NCI-H2227 treated with DMSO at 0.1 percent for 48 hours (cell line): ENCODE measurements at places on chromosomes 11 and 22.

DNA sequence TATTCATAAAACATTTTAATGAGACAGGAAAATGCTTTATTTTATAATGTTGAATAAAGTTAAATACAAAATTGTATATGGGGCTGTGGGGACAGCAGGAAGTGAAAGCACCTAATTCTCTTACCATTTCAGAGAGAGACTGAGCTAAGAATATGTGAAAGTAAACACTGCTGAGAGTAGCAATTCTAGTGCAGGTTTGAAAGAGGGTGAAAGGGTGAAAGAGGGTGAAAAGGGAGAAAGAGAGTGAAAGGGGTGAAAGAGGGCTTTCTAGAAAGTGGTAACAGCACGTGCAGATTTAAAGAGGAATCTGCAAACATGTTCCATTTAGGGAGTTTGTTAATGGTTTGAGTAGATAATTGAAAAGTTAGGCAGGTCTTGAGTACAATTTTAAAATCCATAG lies 652.0 kb upstream of the CCDC90B start:
- no peak for DNase-seq

DNA sequence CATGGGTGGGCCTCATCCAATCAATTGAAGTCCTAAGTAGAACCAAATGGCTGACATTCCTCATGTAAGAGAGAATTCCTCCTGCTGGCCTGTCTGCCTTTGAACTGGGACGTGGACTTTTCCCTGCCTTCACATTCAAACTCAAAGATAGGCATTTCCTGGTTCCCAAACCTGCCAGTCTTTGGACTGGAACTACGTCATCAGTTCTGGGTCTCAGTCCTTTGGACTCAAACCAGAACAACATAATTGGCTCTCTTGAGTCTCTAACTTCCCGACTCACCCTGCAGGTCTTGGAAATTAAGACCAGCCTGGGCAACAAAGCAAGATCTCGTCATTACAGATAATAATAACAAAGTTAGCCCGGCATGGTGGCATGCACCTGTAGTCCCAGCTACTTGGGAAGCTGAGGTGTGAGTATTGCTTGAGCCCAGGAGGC lies 38.7 kb upstream of the NARS2 start:
- DNase-seq = no peak

- DNase-seq = no peak
Measured at GRCh38 chr11:111360150-111361043, 18.7 kb downstream of the POU2AF1 start.

DNA sequence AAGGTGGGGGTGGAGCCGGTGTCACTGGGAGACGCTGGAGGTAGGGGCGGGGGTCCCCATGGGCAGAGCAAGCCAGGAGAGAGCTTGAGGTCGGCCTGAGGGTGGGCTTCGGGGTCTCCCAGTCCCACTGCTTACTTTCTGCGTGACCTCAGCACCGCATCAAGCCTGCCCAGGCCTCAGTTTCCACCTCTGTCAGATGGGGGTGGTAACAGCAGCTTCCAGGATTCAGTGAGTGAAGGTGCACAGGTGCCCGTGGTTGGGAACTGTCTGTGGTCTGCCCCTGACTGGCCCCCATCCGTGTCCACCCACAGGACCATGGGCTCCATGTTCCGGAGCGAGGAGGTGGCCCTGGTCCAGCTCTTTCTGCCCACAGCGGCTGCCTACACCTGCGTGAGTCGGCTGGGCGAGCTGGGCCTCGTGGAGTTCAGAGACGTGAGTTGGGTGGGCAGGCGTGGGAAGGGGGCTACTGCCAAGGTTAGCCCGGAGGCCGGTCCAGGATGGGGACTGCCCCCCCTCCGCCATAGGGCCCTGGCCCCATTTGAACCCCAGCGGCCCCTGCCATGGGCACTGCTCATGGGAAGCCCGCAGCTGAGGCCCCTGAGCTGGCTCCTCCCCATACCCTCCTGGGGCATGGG lies 2.2 kb downstream of the TCIRG1 start:
- no peak for DNase-seq

DNA sequence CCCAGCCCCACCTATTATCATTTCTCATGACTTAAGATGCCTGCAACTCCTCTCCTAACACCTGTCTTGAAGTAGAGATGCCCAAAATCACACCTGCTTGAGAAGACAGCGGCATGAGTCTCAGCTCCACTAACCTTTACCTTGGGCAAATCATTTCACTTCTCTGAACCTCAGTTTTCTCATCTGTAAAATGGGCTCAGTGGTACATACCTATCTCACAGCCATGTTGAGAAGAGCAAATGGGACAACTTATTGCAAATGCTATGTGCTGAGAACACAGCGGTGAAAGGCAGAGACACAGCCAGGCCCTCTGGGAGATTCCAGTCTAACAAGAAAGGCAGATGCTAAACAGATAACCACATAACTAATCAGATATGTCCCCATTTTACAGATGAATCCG lies 7.8 kb downstream of the TST start:
- DNase-seq = no peak

- DNase-seq = no peak
Measured at GRCh38 chr11:128593281-128593680, 5.9 kb upstream of the ETS1 start.

- DNase-seq = no peak
Measured at GRCh38 chr11:1307998-1308742, 1.3 kb downstream of the TOLLIP start.

DNA sequence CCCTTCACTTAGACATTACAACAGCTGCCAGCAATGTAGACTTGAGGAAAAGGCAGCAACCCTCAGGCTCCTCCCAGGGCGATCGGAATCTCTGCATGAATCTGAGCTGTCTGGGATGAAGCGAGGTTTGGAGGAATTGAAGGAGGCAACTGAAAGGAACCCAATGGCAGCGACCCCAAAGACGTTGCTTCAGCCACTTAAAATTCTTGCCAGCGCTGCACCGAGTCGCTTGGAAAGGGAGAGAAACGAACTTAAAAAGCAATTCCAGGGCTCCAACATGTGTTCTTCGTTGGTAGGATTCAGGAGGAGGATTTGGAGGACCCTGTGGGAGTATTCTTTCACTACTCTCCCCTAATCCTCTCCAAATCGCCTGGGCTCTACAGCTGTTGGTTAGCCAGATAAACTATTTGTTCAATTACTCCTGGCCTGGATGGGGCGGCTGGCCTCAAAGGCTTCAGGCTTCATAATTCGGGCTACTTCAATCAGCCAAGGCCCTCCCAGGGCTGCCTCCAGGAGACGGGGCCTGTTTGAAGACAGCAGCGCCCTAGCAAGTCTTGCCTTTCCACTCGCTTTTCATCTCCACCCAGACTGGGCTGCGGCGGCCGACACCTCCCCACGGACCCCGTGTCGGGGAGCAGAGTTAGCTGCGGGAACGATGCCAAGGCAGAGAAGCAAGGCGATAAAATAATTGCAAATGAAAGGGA lies 72.4 kb upstream of the TMEM45B start:
- no peak for DNase-seq

- DNase-seq = no peak
Measured at GRCh38 chr11:45726493-45727054, 61.2 kb upstream of the CHST1 start.

DNA sequence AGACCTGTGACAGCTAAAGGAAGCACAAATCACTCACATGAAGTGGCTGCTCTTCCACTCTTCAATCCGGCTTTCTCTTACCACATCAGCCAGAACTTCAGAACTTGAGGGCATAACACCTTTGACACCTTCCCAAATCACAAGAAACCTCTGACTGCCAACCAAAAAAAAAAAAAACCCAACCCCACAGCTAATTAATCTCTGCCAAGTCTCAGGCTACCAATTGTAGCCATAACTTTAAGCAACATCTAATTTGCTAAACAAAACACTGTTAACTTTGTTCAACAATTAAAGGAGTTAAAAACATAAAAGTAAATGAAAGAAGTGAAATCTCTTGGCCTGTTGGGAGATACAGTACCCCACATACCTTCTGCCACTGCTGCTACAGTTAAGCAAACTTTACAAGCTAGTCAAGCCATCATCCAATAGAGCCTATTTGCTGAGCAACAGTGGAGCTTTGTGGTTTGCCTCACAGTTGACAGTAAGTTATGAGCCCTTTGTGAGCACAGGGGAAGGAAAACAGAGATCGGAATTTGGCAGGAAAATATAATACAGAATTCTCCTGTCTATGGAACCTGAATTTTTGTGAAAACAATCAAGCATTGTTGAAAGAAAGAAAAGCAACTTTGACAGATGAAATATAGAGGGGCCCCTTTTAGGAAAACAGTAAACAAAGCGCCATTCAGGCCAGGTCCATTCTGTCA lies at the start of gene SOX6:
SOX6 (minus strand) TSS at position 490 of the 704 bp plus-strand sequence. CDS start 15,298 bp downstream, outside the sequence.
- DNase-seq = no peak

- no peak for DNase-seq
Measured at GRCh38 chr11:94793002-94793401, 24.8 kb downstream of the AMOTL1 start.

- DNase-seq = no peak
Measured at GRCh38 chr11:12995188-12995587, 13.9 kb upstream of the RASSF10 start.

DNA sequence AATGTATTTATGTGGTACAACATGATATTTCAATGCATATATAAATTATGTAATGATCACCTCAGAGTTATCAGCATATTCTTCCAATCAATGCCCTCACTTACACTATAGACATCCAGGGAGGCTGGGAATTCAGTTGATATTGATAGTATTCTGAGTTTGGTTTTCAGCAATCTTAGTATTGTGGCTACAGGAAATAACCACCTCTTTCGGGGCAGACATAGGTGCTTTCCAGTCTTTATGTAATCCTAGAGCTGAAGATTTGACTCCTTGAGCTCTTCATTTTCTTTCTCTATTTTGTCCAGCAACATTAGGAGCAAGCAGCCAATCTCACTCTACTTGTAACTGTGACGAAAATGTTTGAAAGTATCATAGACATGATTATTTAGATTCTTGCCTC lies 712.7 kb upstream of the KIRREL3 start:
- DNase-seq = no peak

- DNase-seq = no peak
Measured at GRCh38 chr11:22778642-22779041, 51.0 kb downstream of the SVIP start.

DNA sequence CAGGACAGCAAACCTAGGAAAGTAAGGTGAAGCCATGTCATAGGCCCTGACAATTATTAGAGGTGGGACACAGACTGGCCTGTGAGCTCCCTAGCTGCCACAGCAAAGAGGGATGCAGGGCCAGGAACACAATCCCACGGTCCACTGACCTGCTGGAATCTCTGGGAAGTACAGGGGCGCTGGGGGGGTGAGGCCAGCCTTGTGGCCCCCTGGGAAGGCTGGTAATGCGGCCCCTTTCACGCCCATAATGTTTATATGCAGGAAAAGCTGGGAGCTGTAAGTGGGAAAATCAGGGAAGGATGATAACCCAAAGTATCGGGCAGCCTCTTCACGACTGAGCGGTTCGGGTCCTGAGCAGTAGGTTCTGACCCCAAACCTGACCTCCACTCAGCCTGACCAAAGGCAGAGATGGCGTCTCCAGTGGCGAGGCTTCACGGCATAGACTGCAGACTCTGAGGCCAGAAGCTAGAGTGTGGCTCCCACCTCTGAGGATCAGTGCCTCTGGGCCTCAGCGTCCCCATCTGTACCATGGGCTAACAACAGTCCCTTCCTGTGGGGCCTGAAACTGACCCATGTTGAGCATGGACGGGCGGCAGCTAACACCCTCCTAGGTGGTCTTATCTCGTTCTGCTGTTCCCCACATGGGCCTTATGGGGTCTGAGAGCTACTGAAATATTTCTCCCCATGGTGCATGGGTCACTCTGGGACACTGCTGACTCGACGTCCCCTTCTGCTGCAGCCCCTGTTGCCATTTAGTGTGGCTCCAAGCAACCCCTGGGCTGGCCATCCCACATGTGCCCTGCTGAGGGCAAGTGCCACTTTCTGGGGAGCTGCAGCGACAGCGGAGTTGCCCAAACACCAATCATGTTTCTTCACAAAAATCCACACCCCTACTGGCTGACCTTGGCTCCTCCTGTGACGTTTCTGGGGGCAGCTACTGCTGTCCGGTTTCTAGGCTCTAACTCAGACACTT lies 101.8 kb downstream of the PHF21B start:
- DNase-seq = no peak

- DNase-seq = no peak
Measured at GRCh38 chr22:25354456-25354855, 135.0 kb downstream of the CRYBB2 start.

- DNase-seq = no peak
Measured at GRCh38 chr11:59180168-59180776, 8.3 kb downstream of the DTX4 start.

GRCh38 chr11:1202154-1202775 lies 20.6 kb upstream of the MUC5B start:
- no peak for DNase-seq

GRCh38 chr11:78868563-78868962 lies 293.9 kb upstream of the NARS2 start:
- DNase-seq = no peak

DNA sequence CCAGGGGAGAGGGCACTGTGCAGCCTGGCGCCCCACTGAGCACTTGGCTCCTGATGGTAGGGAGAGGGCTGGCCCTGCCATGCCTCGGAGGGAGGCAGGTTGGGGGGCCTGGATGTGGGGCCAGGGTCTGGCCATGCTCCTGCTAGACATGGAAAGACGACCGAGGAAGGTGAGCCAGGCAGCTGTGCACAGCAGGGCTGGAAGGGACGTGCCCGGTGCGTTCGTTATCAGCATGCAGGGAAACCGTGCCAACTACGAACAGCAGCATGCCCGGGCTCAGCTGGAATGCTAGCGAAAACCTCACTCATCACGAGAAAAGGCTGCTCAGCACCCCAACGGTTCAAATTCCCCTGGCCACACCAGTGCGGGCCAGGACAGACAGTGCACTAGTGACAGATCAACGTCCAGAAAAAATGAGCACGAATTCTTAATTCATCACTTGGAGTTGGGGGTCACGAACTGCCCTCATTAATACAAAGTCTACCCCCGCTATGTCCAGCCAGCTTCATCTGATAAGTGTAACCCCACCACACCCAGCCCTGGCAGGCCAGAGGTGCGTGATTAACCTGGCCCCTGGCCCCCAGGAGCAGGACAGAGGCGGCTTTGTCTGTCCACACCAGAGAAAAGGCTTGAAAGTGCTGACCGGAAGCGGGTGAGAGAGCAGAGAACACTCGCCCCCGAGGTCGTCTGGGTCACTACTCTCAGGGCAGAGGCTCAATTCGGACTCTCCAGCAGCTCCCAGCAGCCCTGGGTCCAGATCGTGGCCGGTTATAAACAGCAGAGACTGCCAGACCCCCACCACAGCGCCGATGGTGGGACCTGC lies 84.2 kb downstream of the CELSR1 start:
- no peak for DNase-seq

- no peak for DNase-seq
Measured at GRCh38 chr11:85495918-85496317, 131.2 kb downstream of the DLG2 start.

DNA sequence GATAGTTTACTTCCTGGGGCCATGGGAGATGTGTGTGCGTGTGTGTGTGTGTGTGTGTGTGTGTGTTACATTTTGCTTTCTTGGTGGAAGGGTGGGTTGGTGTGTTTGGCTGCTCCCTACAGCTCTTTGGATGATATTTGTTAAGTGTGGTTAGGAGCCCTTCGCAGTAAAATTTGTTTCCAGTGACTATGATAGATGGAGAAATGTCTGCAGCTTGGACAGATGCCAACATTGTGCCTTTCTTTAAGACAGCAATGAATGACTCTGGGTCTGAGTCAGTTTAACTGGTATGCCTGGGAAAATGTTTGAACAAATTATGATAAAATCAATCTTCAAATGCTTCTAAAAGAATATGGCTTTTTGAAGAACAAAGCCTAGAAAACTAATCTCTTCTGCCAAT lies 102.7 kb upstream of the TRPC6 start:
- no peak for DNase-seq
